ENCODE measurements at places on chromosomes 6 and 20. TPM values are rescaled to one million over a fixed set of nuclear protein-coding genes. Genes with fewer than 3 reads are reported as not detected.
A peak's percentile ranks its signal among the peaks of the same experiment; 100 is the strongest.

DNA sequence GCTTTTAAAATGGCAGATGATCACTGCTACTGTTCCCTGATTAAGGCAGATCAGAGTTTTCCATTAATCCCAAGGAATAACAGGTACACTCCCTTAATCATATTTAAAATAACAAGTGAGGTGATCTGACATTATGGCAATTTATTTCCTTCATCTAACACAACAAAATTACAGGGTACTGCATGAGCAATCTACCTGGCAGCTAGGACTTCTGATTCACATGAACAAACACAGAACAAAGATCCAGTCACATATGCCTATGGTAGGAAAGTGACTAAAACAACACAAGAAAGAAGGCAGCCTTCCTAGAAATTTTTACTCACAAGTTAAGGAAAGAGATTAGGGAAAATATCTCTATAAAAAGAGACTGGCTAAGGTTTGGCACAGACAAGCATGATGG is 33.2 kb downstream of the MAP7 start:
- DNase-seq = no peak

GRCh38 chr6:136890194-136890839 is 31.8 kb upstream of the SLC35D3 start:
- no peak for DNase-seq

DNA sequence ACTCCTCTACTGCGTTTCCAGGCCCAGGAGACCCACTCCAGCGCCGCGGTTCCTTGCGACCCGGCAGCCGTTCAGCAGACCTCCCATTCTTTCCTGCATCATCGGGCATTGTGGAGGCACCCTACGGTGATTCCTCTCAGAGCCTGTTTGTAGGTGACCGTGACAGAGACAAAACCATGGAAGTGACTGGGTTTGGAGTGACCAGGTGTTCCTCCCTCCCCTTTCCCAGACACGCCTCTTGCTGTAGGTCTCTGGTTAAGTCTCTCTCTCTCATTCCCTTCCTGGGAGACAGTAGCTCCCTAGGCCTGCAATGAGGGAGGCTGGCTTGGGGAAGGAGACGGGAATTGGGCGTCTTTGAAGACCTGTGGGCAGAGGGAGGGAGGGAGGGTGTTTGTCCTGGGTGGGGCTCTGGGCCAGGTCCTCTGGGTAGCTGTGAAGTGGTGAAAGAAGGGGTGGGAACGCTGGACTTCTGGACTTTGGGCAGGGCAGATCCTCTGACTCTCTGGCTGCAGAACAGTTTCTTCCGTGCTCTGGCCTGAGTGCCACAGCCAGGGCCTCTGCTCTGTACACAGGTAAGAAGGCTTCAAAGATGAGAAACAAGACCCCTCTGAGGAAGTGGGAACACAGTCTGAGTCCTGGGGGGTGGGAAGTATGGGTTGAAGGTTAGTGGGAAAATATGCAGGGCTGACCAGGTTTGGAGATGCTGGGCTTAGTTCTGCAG is 763 bp downstream of the KLC4 start:
- DNase-seq = no peak

The OTOR gene
- not detected for total RNA-seq

The CD24 gene
- 4.5 TPM for total RNA-seq

DNA sequence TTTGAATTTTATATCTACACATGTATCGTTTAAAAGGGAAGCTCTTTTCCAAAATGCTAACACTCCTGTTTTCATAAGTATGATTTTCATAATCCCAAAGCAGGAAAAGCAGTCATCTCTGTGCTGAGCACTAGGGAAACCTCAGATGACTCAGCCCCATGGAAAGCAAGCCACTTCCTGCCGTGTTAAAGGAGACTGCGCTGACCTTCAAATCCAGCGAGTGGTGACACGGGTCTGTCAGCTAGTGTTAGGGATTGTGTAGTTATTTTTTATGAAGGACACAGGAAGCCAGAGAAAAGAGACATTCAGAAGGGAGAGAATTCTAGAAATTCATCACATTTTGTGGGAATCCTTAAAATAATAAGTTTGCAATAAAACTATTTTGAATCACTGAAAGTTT is 57.0 kb upstream of the CD93 start:
- DNase-seq = peak; percentile 76

DNA sequence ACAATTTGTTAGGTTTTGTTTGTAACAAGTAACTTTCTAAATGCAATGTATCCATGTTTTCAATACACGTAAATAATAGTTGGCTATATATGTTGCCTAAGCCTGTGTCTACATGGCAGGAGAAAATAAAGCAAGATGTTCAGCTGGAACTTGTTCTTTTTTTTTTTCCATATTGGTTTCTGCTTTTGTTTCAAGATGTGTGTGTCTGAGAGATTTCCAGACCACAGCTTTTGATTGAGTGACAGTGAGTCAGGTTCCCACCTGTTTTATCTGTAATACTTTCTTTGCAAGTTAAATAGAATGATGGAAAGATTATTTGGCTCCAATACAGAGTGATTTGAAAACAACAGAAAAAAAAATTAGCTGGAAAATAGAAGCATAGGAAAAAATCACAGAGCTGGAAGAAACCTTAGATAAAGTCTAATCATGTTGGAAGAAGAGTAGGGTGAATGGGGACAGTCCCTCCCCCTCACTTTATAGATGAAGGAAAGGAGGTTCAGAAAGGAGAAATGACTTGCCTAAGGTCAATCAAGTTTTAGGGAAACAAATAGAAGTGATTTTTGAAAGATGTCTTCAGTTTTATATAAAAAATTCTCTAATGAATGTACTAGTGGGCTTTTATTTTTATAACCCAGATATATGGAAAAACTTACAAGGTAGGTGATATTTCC is 150.9 kb upstream of the STMND1 start:
- no peak for DNase-seq
